ENCODE measurements at places on chromosomes 12 and 14.

- no peak for DNase-seq
Observed at GRCh38 chr14:49940808-49941421, 48.0 kb downstream of the ARF6 start.

DNA sequence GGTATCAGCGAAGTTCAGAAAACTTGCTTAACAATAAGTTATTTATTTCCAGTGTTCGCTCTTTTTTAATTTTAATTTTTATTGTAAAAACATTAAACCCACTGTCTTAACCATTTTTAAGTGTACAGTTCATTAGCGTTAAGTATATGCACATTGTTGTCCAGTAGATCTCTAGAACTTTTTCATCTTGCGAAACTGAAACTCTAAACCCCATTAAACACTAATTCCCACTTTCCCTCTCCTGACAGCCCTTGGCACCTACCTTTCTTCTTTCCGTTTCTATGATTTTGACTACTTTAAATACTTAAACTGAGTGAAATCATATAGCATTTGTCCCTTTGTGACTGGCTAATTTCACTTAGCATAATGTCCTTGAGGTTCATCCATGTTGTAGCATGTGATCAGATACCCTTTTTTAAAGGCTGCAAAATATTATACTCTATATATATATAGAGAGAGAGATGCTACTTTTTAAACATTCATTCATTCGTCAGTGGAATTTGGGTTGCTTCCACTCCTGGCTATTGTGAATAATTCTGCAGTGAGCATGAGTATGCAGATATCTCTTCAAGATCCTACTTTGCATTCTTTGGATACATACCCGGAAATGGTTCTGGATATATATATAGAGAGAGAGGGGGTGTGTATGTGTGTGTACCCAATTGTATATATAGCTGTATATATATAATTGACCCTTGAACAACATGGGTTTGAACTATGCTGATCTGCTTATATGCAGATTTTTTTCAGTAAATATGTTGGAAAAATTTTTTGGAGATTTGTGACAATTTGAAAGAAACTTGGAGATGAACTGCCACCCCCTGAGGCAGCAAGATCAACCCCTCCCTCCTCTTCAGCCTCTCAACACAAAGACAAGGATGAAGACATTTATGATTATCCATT is 74.7 kb upstream of the EVL start:
- DNase-seq: no peak

- no peak for DNase-seq
Observed at GRCh38 chr14:75340921-75341320, 62.3 kb downstream of the FOS start.

GRCh38 chr14:72607386-72608130 is 286.3 kb downstream of the DPF3 start:
- DNase-seq: no peak

- DNase-seq: no peak
Observed at GRCh38 chr12:7059780-7060179, 738 bp upstream of the C1S start.

DNA sequence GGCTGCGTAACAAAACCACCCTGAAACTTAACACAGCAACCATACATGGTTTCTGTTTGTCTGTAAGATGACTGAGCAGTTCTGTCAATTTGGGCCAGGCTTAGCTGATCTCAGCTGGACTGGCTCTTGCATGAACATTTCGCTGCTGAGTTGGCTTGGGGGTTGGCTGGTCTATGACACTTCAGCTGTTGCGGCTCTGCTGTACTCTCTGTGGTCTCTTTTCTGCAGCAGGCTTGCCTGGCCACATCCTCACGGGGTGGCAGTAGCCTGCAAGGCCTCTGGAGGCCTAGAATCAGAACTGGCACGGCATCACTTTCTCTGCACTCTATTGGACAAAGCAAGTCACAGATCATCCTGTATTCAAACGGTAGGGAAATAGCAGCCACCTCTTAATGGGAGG is 216.2 kb downstream of the BCL11B start:
- DNase-seq: peak; percentile 8

GRCh38 chr12:974271-974862 is 16.7 kb upstream of the ERC1 start:
- DNase-seq: no peak
